ENCODE measurements at places on chromosomes 4 and X.

DNA sequence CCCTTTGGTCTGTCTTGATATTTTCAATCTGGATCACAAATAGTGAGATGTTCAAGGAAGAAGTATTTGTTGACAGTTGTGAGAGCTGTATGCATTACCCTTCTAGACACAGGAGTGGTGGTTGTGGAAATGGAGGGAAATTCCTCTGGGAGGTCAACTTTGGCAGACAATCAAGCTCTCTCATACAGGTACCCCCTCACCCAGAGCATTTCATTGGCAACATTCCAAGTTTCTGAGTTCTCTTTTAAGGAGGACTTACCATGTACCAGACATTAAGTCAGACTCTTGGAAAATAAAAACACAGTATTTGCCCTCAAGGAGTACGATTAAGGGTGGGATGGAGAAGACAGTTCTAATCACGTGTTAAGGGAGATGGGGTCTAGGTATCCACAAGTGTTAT lies 45.3 kb downstream of the KLHL15 start:
- DNase-seq = no peak

DNA sequence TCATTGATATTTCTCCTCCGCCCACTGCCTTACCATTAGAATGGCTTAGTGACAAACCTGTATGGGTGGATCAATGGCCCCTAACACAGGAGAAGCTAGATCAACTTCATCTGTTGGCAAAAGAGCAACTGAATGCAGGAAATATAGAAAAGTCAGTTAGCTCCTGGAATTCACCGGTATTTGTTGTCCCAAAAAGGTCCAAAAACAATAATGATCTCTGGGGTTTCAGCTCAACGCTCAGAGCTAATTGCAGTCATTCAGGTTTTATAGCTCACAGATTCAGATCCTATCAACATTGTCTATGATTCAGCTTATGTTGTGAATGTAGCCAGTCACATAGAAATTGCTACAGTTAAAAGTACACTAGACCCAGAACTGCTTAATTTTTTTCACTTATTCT lies 124.0 kb upstream of the ZCCHC13 start:
- no peak for DNase-seq

DNA sequence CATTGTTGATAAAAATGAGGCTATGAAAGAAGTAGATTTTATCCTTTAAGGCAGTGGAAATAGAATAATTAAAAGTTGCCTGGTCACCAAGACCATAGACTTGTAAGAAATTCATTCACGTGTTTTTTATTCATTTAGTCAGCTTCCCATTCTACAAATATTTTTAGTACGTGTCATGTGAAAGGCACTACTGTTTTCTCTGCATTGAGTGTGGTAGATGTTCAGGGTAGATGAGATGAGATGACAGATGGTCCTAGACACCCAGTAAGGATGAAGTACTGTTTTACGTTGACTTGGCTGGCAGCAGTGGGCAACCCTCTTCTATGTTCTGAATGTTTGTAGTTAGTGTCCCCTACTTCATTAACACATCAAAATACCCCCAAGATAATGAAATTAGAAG lies 228.1 kb downstream of the ARHGAP24 start:
- peak; percentile 67 for DNase-seq

- DNase-seq = peak; percentile 55
Observed at GRCh38 chr4:54898056-54898562, 227.3 kb downstream of the KDR start.

DNA sequence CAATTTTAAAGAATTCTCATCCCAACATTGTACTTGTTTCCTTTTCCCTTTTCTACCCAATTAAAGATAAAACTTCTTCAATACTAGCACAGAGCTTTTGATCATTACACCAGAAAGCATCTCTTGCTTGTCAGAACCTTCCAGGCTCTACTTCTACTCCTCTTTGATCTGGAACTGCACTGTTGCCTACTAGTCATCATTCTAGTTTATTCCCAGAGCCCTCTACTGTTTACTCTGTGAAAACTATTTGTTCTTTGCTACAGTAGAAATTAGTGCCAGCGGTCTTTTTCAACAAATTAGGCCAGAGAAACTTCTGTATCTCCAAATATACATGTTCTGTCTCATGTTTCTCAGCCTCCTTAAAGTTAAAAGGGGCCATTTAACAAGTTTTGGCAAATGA lies 46.8 kb upstream of the TMPRSS11F start:
- DNase-seq = no peak

Measured in fibroblast of skin of right biceps (primary cell).